ENCODE measurements at places on chromosomes 12 and 14.

DNA sequence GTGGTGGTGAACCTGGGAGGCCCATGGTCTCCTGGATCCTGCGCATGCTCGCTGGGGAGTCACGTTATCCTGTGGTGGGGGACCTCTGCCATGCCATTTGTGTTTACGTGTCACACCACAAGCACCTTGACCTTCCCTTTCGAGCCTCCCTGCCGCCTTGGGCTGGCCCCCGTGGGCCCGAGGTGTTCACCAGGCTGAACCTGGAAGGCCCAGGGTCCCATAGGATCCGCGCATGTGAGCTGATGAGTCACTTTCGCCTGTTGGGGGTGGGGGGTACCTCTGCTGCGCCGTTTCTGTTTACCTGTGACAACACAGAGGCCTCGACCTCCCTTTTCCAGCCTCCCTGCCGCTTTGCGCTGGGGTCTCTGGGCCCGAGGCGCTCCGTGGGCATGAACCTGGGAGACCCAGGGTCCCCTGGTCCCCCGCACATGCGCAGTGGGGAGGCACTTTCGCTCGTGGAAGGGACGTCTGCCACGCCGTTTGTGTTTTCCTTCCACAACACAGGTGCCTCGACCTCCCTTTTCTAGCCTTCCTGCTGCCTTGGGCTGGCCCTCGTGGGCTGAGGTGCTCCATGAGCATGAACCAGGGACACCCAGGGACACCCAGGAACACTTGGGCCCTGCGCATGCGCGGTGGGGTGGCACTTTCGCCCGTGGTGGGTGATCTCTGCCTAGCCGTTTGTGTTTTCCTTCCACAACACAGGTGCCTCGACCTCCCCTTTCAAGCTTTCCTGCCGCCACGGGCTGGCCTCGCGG, 334.1 kb downstream of the ALG10 start:
- DNase-seq = no peak

DNA sequence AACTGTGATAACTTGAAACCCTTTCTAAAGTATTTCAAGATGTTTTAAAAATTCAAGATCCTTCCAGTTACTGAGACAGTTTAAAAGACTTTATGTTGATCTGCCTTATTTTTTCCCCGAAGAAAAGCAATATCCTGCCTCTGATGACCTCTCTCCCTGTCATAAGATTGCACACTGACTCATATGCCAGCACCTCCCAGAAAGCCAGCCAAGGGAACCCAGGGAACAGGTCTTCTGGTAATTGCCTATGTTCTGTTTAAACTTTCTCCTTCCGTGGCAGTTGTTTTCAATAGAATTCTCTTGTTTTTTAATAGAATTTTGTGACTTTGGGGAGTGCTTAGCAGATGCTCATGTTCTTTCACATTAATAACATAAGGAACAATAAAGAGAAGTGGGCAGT, 300.2 kb upstream of the PRKD1 start:
- peak; percentile 43 for DNase-seq

- no peak for DNase-seq
Observed at GRCh38 chr12:14960548-14961465, 594 bp downstream of the ARHGDIB start.

- peak; percentile 51 for DNase-seq
Observed at GRCh38 chr12:49541140-49541861, 2.5 kb downstream of the KCNH3 start.

GRCh38 chr12:243381-243780, 19.3 kb downstream of the SLC6A13 start:
- no peak for DNase-seq

GRCh38 chr12:105261010-105261409, 25.0 kb upstream of the APPL2 start:
- no peak for DNase-seq

- no peak for DNase-seq
Observed at GRCh38 chr12:58419196-58419760, 477.9 kb downstream of the ATP23 start.

GRCh38 chr12:12716151-12716792, 896 bp upstream of the CDKN1B start:
- peak; percentile 45 for DNase-seq

GRCh38 chr12:123139926-123140675, 10.8 kb downstream of the PITPNM2 start:
- no peak for DNase-seq

Measured in tibial artery (tissue), 4 donors.